Activated gamma-delta T cell (primary cell): ENCODE measurements at places on chromosomes 6 and 20.

DNA sequence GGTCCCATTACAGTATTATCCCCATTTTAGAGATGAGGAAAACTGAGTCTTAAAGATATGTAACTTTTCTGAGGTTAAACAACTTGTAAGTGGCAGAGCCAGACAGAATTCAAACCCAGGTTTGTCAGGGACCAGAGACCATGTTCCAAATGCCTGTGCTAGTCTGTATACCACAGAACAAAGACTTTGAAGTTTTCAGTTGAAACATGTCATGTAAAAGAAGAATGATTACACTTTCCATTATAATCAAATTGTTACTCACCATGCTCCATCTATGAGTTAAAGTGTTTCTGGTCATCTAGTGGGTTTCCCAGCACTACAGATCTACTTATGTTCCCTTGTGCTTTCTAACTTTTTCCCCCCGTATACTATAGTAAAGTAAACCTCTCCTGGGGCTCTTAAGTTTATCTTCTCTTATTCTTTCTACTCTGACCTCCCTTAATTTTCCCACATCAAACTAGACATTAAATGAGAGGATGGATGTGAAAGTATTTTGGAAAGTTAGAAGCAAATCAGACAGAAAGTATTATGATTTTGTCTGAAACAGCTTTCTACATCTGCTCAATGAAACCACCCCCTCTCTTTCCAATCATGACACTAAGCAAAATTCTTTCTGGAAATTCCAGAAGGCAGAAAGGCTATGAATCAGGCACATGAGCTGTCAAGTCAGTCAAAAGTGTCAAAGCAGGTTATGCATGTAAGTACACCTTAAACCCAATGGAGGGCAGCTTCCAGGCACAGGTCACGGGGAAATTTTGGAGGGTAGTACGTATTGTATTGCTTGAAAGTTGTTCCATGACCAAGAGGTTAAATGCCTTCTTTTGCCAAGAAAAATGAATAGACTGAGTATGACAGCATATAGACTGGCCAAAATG is 132.7 kb upstream of the MAP3K7 start:
- no peak for DNase-seq

- no peak for DNase-seq
These were observed 212.0 kb upstream of the PCSK2 start for GRCh38 chr20:17014756-17015366.

- DNase-seq, result no peak
These were observed 349.2 kb upstream of the HSF2 start for GRCh38 chr6:122050242-122050755.

GRCh38 chr6:135904666-135905065 is 53.2 kb downstream of the PDE7B start:
- no peak for DNase-seq

DNA sequence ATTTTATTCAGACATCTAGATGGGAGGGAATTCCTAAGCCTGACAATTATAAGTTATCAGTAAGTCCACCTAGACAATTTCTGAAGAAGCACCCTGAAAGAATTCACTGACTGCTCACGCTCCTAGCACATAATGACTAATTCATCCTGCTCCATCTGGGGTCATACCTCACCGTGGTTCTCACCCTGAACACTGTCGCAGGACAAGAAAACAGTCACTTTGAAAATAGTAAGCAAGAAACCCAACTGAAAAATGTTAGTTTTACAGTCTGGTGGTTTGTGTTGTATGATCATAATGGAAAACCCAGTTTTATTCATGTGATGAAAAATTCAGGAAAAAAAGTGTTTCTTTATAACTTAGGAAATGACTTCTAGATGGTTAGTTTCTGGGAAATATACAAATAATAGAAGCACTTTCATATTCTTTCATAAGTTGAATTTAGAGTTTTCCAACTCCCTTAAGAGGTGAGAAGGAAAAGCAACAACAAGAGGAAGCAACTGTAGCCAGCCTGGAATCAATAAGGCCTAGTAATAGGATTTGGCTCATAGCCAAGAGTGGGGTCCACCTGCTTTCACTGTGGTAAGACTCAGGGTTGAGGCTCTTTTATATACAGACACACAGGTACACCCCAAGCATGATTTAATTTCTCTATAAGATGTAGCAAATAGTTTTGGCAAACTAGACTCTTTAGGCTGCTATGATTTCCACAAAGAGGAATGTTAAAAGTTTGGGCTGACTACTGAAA is 94.1 kb downstream of the HIVEP2 start:
- no peak for DNase-seq

GRCh38 chr20:17248224-17248623 is 21.4 kb downstream of the PCSK2 start:
- no peak for DNase-seq
